ENCODE measurements at places on chromosomes 12 and 14.

- no peak for DNase-seq
These were observed 24.8 kb upstream of the AKAP5 start for GRCh38 chr14:64440494-64440893.

- DNase-seq, result no peak
These were observed 410.7 kb downstream of the TMEM117 start for GRCh38 chr12:44246482-44247105.

DNA sequence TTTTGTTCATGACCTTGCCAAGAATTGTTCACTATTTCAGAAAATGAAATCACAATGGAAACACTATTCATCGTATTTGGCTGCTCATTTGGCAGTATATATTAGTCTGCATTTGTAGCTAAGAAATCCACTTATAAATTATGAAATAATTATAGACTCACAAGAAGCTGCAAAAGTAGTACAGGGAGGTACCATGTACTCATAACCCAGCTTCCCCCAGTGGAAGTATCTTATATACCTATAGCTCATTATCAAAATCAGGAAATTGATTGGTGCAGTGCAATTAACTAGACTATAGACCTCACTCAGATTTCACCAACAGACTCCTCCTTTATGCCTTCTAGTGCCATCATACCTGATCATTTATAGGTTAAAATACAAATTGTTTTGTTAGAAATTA is 178.8 kb upstream of the VASH1 start:
- no peak for DNase-seq

GRCh38 chr12:57868851-57869268 is 22.3 kb upstream of the CTDSP2 start:
- DNase-seq, result no peak
